ENCODE measurements at places on chromosomes 11 and 22.
A peak's percentile ranks its signal among the peaks of the same experiment; 100 is the strongest.

GRCh38 chr22:30694171-30694639 lies 469 bp upstream of the OSBP2 start:
- DNase-seq = peak; percentile 21

DNA sequence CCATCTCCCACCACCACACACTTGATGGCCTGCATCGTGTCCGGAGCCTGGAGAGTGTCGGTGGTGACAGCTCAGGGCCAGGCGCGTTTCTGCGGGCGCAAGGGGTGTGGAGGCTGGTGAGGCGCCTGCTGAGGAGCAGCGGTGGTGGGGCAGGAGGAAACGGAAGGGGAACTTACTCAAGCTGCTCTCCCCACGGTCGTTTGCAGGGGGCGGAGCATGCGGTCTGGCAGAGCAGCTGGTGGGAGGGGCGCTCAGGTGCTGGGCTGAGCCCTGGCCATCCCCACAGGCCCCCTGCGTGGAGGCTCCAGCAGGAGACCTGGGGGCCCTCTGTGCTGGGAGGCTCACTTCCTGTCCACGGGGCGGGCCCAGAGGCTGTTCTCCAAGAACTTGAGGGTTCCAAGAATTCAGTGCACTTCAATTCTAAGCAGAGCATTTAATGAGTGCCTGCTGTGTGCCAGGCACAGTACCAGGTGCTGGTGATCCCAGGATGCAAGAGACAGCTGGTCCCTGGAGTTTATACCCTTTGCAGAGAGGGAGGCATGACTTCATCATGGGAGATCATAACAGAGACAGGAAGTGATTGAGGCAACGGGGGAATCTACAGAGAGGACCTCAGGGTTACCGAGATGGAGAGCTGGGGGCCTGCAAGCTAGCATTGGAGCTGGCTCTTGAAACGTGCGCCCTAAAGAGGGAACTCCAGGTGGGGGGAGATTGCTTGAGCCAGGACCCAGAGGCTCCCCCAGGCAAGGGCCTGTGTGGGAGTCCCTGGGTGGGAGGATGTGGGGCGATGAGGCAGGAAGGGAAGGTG lies at the start of gene RAC2:
TSS of gene RAC2 (minus strand) at position 156 of the 808 bp plus-strand sequence. CDS start at position 35, 121 bp downstream.
- DNase-seq = peak; percentile 61

- DNase-seq = no peak
Measured at GRCh38 chr11:85735876-85736460, 50.0 kb upstream of the CCDC89 start.

DNA sequence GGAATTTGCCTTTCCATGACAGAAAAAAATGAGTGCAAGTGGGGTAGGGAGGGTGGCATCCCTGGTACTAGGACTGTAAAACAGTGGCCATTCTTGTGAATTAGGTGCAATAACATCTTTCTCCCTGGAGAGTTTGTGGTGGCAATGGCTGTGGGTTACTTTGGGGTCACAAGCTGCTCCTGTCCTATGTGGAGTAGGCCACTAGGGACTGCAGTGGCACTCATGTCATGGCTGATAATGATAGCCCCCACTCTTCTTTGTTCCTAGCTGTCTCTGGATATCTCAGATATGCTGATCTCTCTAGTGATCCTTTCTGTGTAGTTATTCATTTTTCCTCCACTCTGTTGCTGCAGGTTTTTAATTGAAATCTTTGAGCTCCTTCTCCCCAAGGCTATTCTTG lies 270.5 kb upstream of the CHORDC1 start:
- DNase-seq = no peak

- DNase-seq = no peak
Measured at GRCh38 chr22:19708321-19709011, 5.8 kb upstream of the SEPTIN5 start.

DNA sequence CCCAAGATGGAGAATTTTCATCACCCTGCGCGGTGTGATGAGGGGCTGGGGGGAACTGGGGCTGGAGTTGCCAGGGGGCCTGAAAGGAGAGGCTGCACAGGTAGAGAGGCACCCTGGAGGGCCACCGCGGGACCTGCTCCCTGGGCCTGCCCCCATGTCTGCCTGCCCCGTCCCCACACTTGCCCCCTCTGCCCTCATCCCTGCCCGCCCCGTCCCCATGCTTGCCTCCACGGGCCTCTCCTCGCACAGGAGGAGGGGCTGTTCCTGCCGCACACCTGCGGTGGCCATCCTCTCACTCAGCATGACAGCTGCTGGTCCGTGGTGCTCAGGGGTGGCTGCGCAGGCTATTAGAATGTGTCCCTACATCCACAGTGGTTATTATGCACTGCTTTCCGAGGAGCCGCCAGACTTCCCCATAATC lies 43.5 kb downstream of the LINC01488 start:
- no peak for DNase-seq

- peak; percentile 81 for DNase-seq
Measured at GRCh38 chr22:21014726-21015465, at the start of gene P2RX6. P2RX6 (plus strand) TSS chr22:21015165; CDS start chr22:21015175, 10 bp downstream.

- peak; percentile 24 for DNase-seq
Measured at GRCh38 chr22:46267431-46268279, at the start of gene TTC38. TTC38 (plus strand) TSS chr22:46268008; CDS start chr22:46268040, 32 bp downstream.

- DNase-seq = no peak
Measured at GRCh38 chr11:129067454-129067853, 124.7 kb downstream of the ARHGAP32 start.

- DNase-seq = no peak
Measured at GRCh38 chr11:111510311-111510710, 1.9 kb downstream of the BTG4 start.

GRCh38 chr11:120267319-120267718 lies 27.4 kb downstream of the POU2F3 start:
- no peak for DNase-seq

- DNase-seq = no peak
Measured at GRCh38 chr22:49525801-49526535, 301.7 kb downstream of the BRD1 start.

DNA sequence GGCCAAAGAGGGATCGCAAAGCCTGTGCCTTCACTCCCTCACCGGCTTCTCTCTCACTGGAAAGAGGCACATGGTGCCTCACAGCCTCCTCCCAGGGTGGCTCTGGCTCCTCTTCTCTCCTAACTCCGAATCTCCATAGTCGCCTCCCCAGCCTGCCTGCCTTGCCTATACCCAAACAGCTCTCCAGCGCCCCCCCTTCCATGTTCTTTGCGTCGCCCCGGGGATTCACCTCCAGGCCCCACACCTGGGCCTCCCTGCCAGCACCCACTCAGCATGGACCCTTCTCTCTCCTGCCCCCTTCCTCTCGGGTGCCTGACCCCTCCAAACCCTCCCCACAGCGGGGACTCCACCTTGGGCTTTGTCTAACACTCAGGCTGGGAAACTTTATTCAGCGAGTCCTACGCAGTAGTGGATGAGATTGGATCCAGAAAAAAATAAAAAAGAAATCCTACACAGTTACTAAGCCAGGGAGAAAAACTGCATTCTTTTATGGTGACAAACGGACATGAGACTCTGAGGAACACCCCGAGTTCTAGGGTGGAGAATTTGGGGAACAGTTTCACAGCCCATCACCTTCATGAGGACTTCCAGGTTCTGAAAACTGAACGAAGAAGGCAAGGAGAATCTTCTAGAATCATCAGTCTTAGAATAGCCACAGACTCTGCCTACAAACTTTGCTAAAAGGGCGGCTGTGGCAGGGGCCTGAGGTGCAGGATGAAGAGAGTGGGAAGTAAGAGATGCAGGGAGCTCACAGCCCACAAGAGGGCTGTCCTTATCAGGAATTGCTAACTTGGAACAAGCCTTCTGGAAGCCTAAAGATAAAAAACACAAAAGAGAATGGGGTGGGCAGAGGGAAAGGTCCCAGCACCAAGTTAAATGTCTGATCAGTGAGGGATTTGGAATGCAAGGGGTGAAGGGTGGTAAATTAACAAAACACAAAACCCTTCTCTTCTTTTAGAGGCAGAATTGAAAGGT lies 5.3 kb downstream of the PPM1F start:
- DNase-seq = no peak

DNA sequence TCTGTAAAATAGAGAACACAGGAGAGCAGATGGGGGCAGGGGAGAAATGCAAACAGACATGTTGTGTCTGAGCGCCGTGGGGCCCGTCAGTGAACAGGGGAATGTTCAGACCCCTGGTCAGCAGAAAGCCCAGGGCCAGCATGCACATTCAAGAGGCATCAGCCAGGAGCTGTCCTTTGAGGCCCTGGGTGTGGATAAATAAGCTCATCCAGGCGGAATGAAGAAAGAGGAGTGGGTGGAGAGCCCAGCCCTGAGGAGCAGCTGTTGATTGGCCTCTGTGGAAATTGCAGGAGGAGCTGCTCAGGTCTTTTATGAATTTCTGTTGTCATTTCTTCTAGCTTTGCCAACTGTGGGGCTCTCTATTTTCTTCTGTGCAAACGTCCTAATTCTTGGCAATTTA lies 49.7 kb upstream of the CECR2 start:
- DNase-seq = no peak

DNA sequence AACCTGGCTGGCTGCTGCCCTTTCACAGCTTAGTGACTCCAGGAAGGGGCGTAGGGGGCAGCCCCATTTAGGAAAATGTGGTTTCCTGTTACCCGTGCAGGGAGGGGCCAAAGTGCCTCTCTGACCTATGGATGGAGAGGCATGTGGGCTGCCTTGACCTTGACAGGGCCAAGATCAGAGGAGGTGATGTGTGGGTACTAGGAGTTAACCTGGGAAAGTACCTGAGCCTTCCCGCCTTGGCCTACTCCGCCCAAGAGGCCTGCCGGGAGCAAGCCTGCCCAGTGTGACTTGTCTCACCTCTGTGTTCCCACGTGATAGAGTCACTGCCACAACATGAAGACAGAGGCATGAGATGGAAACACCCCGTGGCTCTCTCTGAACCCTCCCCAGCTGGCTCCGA lies 33.4 kb downstream of the GRAMD4 start:
- DNase-seq = no peak

DNA sequence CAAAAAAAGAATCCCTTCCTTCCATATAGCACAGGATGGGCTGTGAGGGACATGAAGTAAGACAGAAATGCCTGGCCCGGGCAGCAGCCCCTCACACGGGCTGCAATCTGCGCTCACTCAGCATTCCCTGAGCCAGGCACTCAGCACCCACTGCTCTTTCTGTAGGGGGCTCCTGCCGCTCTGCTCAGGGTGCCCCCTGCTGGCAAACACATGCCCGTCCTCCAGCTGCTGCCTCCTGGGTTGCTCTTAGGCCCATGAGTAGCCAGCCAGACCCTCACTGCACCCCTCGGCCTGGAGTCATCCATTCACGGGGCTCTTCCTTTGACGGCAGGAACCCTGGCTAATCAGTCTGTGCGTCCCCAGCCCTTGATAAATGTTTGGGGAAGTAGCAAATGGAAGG lies 6.9 kb downstream of the MCAT start:
- DNase-seq = no peak

DNA sequence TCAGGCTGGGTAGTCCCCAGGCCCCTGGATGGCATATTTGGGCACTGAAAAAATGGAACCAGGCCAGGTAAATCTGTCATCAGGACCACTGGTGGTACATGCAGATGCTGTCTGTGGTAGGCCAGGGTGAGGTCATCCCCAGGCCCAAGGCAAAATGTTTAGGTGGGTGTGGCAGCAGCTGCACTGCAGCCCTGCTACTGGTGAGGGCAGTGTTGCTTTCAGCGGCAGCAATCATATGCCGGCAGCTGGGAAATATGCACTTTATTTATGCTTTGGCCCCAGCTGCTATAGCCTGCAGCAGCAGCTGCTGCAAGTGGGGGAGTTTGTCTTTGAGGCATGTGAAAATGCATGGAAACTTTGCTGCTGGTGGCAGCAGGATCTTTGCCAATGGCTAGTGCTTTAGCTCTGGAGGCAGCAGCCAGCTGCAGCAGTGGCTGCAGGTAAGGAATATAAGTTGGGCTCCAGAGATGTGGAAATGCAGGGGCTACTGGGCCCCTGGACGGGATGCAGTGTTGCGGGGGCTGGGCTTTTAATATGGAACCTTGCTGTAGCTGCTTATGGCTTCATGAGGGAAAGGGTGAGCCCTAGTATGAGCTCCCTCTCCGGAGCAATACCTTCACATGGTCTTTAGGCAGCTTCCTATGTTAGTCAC lies 365.7 kb upstream of the CADM1 start:
- no peak for DNase-seq

- no peak for DNase-seq
Measured at GRCh38 chr11:70184396-70184795, 18.7 kb upstream of the FADD start.

DNA sequence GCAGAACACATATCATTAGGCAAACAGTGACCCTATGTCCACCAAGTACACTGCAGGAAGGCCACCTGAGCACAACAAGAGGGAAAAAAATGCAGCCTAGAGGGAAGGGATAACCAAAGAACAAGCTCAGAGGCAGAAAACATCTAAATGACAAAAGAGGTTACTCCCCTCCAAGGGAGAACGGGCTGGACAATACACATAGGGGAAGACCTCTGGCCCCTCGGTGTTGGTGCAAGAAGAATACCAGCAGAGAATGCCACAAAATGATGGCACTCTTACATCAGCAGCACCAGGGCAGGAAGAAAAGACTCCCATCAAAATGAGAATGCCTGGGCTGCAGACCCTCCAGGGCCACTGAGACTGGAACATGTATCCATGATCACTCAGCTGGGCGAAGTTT lies 66.6 kb upstream of the OPCML start:
- DNase-seq = no peak

- no peak for DNase-seq
Measured at GRCh38 chr22:25105817-25106650, 93.6 kb upstream of the CRYBB3 start.

Data from NCI-H226 (cell line).